Stimulated activated CD4-positive, alpha-beta T cell treated with anti-CD3 and anti-CD28 coated beads, Interleukin-1b, Interleukin-23, amount 100 ng/mL, for 4 hours (primary cell): ENCODE measurements at places on chromosomes 2 and 18.

DNA sequence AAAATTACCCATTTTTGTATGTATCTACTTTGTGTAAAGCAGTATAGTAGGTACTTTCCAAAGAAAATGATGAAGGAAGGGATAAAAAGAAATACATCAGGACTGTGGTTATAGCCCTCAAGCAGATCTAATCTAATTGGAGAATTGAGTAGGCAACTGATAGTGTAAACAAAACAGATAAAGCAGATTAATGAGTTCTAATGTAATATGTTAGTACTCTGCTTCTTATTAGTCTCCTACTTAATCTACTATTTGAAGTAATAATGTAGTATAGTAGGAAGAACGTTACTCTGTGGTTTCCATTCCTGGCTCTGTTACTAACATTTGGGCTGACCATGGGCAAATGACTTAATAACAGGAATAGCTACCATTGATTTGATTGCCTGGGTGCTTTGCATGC is 250.7 kb downstream of the ARHGAP15 start:
- DNase-seq = no peak

DNA sequence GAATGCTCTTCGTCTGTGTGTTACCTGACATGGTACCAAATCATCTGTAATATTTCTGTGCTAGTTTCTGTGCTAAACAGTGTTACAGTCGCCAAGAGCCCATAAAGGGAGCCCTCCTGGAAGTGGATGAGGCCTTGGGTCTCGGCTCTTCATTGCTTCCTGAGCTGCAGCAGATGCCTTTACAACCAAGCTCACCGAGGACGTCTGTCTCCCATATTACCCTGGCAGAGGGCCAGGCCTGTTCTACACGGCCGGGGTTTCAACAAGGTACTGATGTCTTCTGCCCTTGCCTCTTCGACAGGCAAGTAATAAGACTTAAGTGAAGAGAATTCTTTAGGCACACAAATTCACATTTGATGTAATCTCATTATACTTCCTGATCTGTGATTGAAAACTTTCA is 16.8 kb downstream of the RPL31 start:
- no peak for DNase-seq

GRCh38 chr2:86241611-86242010 is 42.4 kb downstream of the MRPL35 start:
- DNase-seq = no peak

GRCh38 chr2:101375653-101376052 is 11.7 kb downstream of the CREG2 start:
- no peak for DNase-seq
